Activated T-helper 2 cell treated with anti-CD3 and anti-CD28 coated beads, Interferon-gamma antibody, Interleukin-2, Interleukin-4, amounts not matched to agents 10 μg/mL and 5 μg/mL and 100 μg/mL, durations not matched to agents 14 hours and 24 hours and 36 hours (primary cell): ENCODE measurements at places on chromosomes 13 and 19.

GRCh38 chr19:13975870-13976269 lies 23.6 kb downstream of the DCAF15 start:
- no peak overlapping the region for H3K27ac ChIP-seq
- H3K36me3 ChIP-seq = peaks cover 11% of the 10 kb centered on the region
- H3K4me3 ChIP-seq = no peak overlapping the region
- H3K27me3 ChIP-seq = no peaks in the 10 kb centered on the region
- no peak for DNase-seq

GRCh38 chr19:43561139-43561970 lies 14.0 kb downstream of the XRCC1 start:
- H3K4me3 ChIP-seq = no peak overlapping the region
- peaks cover 30% of the 10 kb centered on the region for H3K4me1 ChIP-seq
- H3K36me3 ChIP-seq = peaks cover 36% of the 10 kb centered on the region

DNA sequence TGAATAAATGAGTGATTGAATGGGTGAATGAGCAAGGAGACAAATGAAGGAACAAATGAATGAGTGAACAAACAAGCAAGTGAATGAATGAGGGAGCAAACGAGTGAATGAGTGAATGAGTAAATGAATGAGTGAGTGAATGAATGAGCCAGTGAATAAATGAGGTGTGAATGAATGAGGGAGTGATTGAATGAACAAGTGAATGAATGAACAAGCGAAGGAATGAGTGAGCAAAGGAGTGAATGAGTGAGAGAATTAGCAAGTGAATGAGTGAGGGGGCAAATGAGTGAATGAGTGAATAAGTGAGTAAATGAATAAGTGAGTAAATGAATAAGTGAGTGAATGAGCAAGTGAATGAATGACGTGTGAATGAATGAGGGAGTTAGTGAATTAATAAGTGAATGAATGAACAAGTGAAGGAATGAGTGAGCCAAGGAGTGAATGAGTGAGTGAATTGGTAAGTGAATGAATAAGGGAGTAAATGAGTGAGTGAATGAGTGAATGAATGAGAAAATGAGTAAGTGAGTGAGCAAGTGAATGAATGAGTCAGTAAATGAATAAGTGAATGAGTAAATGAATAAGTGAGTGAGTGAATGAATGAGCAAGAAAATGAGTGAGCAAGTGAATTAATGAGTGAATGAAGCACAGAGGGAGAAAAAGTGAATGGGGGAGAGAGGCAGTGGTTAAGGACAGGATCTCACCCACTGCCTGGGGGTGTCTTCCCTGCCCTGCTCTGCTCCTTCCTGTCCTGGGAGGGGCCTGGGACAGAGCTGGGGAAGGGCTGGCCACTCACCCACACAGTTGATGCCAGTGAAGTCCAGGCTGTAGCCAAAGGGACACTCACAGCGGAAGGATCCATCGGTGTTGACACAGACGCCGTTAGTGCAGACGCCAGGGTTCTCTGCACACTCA lies 36.4 kb downstream of the CCL25 start:
- DNase-seq = no peak
- no peaks in the 10 kb centered on the region for H3K27me3 ChIP-seq
- no peak overlapping the region for H3K27ac ChIP-seq
- no peaks in the 10 kb centered on the region for H3K36me3 ChIP-seq

GRCh38 chr13:31330236-31330635 lies 130.5 kb downstream of the B3GLCT start:
- H3K36me3 ChIP-seq = no peaks in the 10 kb centered on the region
- H3K4me1 ChIP-seq = no peaks in the 10 kb centered on the region
- no peak overlapping the region for H3K27ac ChIP-seq
- no peak overlapping the region for H3K4me3 ChIP-seq
- no peaks in the 10 kb centered on the region for H3K27me3 ChIP-seq

DNA sequence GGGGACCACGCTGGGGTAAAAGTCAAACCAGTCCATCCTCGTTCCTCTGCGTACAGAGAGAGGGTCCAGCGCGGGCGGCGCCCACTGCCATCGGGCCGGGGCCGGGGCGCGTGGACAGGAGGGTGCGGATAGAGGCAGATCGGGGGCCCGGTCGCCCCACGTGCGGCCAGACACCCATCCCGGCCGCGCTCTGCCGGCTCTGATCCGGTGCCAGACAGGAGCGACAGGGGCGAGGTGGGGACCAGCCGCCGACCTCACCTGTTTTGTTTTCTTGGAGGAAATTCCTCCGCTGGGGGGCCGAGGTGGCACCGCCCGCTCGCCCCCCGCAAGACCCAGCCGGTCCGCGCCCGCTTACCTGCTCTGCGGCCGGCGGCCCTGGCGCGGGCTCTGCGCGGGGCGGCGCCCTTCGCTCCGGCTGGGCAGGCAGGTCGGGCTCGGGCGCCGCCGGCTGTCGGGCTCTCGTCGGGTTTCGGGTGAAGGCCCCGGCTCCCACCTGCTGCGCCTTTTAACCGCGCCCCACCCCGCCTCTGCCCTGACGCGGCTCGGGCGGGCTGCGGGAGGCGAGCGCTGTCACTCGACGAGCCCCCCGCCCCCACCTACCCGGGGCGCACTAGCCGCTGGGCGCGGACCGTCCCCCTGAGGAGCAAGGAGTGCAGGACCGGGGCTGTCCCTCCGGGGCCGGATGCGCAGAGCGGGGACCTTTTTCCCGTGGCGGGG lies at the start of gene GJB6:
GJB6 (minus strand) TSS at position 481 of the 717 bp plus-strand sequence. CDS start 8,839 bp downstream, outside the sequence.
- peaks cover 4% of the 10 kb centered on the region for H3K36me3 ChIP-seq
- H3K27me3 ChIP-seq = peaks cover 51% of the 10 kb centered on the region
- peaks cover 12% of the 10 kb centered on the region for H3K4me1 ChIP-seq
- no peak within 1 kb of the TSS for H3K27ac ChIP-seq
- peak within 1 kb of the TSS; percentile 70 for H3K4me3 ChIP-seq
- DNase-seq = no peak

GRCh38 chr19:33089010-33089409 lies 8.0 kb downstream of the GPATCH1 start:
- H3K27me3 ChIP-seq = no peaks in the 10 kb centered on the region
- peaks cover 30% of the 10 kb centered on the region for H3K36me3 ChIP-seq

GRCh38 chr13:102392481-102393209 lies 9.2 kb downstream of the FGF14 start:
- H3K4me3 ChIP-seq = peak overlapping the region; percentile 86
- DNase-seq = no peak

GRCh38 chr13:111202745-111203144 lies 87.6 kb downstream of the ARHGEF7 start:
- H3K27me3 ChIP-seq = no peaks in the 10 kb centered on the region
- H3K27ac ChIP-seq = peak overlapping the region; percentile 40
- no peak for DNase-seq

DNA sequence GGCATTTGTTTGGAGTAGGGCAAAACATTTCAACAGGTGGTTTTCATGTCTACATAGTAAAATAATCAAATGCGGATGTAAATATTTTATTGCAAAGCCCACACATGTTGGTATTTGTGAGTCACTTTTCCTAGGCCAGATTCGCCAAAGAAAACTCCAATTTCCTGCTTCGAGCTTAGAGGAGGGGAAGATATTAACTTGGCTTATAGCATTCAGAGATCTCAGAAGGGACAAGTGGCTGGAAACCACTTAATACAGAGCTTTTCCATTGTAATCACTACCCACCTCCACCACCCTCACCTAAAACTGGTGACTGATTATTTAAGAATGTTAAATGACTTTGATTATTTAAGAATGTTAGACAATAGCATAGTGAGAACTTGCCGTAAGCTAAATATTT lies 530.6 kb upstream of the SPRY2 start:
- no peak for DNase-seq
- no peak overlapping the region for H3K4me3 ChIP-seq
- no peaks in the 10 kb centered on the region for H3K27me3 ChIP-seq
- H3K36me3 ChIP-seq = no peaks in the 10 kb centered on the region
- H3K27ac ChIP-seq = no peak overlapping the region

DNA sequence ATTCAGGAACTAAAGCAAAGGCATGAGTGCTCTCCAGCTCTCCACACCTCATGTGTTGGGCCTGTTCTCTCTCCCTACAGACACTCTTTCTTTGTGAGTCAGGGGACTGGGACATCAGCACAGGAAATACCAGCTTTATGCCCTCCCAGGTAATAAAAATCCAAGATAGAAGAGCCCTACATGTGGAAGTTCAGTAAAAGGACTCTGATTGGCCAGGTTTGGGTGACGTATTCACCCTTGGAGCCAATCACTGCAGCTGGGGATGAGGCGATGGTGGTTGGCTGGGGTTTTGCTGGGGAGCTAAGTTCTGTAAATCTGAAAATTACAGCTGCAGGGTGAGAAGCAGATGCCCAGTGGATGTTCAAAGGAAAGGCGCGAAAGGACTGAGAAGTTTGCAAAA lies 32.5 kb downstream of the CCDC70 start:
- H3K4me1 ChIP-seq = peaks cover 2% of the 10 kb centered on the region
- H3K27me3 ChIP-seq = peaks cover 8% of the 10 kb centered on the region
- no peak overlapping the region for H3K27ac ChIP-seq
- no peak overlapping the region for H3K4me3 ChIP-seq

GRCh38 chr19:7161292-7161691 lies 91.8 kb downstream of the ZNF557 start:
- H3K4me3 ChIP-seq = no peak overlapping the region
- no peaks in the 10 kb centered on the region for H3K4me1 ChIP-seq
- DNase-seq = no peak
- no peaks in the 10 kb centered on the region for H3K36me3 ChIP-seq
- no peak overlapping the region for H3K27ac ChIP-seq
- H3K27me3 ChIP-seq = no peaks in the 10 kb centered on the region

DNA sequence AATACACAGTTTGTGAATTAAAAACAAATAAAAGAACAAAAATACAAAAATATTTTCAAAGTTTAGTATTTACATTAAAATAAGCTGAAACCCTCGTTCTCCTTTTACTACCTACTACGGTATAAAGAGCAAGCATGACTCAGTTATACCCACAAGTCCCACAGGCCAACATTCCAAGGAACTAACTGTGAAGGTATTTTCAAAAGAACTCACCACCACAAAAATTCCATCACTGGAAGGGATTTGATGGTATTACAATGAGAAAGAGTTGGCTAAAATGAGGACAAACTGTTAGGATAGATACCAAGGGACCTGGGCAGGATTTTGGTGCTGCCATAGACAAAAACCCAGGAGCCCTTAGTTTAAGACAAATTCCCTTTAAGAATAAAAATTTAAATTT lies 122.7 kb downstream of the TBC1D4 start:
- H3K27ac ChIP-seq = no peak overlapping the region
- DNase-seq = no peak
- no peaks in the 10 kb centered on the region for H3K36me3 ChIP-seq

GRCh38 chr19:48122421-48122820 lies 11.8 kb upstream of the PLA2G4C start:
- no peaks in the 10 kb centered on the region for H3K27me3 ChIP-seq
- peaks cover 11% of the 10 kb centered on the region for H3K4me1 ChIP-seq
- no peak overlapping the region for H3K4me3 ChIP-seq
- peak overlapping the region; percentile 72 for H3K27ac ChIP-seq
- DNase-seq = no peak

- peaks cover 9% of the 10 kb centered on the region for H3K36me3 ChIP-seq
- no peak for DNase-seq
- H3K27me3 ChIP-seq = peaks cover 17% of the 10 kb centered on the region
- no peak overlapping the region for H3K4me3 ChIP-seq
Measured at GRCh38 chr19:389255-389934, 19.6 kb downstream of the C2CD4C start.

DNA sequence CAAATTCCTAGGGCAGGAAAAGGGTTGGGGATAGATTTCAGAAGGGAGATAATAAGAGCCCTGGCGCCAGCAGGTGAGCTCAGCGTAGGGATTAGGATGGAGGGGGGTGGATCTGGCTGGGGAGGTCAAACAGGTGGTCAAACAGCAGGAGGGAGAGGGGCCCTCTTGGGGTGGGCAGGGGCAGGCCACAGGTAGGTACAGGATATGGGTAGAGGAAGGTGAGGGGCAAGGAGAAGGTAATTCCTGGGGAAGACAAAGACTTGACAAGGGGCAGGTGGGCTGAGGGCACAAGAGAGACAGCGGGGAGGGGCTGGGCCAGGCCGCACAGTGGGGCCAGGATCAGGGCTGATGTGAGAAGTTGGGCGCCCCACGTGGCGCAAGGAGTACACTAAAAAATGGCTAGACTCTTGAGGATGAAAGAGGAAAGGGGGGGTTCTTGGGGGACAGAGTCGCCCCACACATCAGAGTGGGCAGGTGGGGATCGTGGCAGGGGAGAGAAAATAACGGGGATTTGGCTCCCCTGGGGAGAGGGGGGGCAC lies 713 bp downstream of the KRI1 start:
- peak overlapping the region; percentile 91 for H3K4me3 ChIP-seq
- peak overlapping the region; percentile 91 for H3K27ac ChIP-seq
- peaks cover 35% of the 10 kb centered on the region for H3K4me1 ChIP-seq
- peaks cover 58% of the 10 kb centered on the region for H3K36me3 ChIP-seq
- DNase-seq = peak; percentile 51

DNA sequence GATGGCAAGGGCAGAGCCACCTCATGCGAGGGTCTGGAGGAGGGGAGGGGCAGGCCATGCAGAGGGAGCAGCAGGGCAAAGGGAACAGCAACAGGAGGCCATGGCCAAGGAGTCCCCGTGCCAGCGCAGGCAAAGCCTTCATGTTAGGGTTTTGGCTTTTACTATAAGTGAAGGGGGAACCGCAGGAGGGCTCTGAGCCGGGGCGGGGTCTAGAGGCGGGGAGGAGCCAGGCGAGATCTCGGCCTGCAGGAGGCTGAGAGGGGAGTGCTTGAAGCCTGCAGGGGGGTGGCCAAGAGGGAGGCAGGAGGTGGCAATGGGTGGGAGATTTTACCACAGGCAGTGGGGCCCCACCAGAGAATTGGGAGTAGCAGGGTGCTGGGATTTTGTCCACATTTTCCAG lies 6.3 kb downstream of the ARHGAP33 start:
- no peaks in the 10 kb centered on the region for H3K27me3 ChIP-seq
- DNase-seq = no peak
- H3K36me3 ChIP-seq = peaks cover 24% of the 10 kb centered on the region
- H3K4me1 ChIP-seq = peaks cover 8% of the 10 kb centered on the region

GRCh38 chr13:111323549-111323948 lies 3.1 kb downstream of the TEX29 start:
- peak overlapping the region; percentile 44 for H3K4me3 ChIP-seq
- DNase-seq = no peak
- peaks cover 2% of the 10 kb centered on the region for H3K4me1 ChIP-seq
- no peaks in the 10 kb centered on the region for H3K27me3 ChIP-seq
- no peaks in the 10 kb centered on the region for H3K36me3 ChIP-seq

DNA sequence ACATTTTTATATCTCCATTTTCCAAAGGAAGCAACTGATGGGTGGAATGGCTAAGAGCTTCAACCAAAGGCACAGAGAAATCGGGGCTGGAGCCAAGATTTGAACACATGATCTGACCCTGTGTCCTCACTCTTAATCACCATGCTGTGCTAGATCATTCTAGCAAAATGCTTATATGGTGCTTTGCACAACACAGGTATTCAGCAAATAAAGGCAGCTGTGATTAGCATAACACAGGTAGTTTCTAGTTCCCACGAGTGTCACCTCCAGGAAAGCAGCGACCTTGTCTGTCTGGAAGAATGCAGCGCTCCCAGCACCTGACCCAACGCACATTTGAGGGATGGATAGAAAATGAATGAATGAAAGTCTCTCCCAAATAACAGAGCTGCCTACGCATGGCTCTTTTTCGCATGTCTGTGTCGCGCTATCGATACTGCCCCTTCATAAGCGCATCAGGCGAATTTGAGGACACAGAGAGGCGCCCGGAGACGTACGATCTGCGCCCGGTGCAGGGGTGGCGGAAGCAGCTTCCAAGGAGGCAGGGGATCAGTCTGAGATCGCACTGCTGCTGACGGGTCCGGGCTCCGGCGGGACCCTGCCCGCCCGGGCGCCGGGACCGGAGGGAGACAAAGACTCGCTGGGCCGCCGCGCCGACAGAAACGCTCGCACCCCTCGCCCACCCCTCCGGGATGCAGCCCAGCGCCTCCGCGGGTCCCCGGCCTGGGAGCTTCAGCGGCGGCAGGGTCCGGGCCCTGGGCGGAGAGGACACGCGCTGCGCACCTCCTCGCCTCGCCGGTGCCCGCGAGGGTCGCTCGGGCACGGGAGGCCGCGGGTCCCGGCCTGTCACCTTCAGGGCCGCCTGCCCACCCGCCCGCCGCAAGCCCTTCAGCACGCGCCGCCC lies 609 bp downstream of the EPS15L1 start:
- H3K36me3 ChIP-seq = peaks cover 13% of the 10 kb centered on the region
- DNase-seq = peak; percentile 22
- peak overlapping the region; percentile 87 for H3K4me3 ChIP-seq
- H3K27me3 ChIP-seq = peaks cover 3% of the 10 kb centered on the region
